ENCODE measurements at places on chromosomes 12 and 14. TPM values are rescaled to one million over a fixed set of nuclear protein-coding genes. Genes with fewer than 3 reads are reported as not detected.

- DNase-seq, result peak; percentile 75
Observed at GRCh38 chr12:78490861-78491260, 373.7 kb upstream of the SYT1 start.

The SAMD4A gene
- 9.3 TPM for polyA plus RNA-seq

DNA sequence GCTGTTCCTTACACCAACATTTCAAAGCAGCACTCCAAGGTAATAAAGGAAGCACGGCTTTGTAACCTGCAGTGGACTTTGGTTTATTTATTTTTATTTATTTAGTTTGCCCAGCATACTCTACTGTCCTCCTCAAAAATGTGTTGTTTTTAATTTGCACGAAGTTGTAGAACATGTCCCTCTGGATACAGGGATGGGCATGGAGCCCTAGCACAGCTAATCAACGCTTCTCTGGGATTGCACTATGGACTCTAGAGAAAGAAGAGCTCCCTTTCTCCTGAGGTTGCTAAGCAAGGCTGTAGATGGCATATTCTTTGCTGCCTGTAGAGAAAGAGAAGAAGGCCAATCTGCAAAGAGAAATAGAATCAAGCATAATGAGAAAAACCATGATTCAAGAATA lies 5.9 kb upstream of the ANAPC5 start:
- no peak for DNase-seq

The ITGB7 gene
- 0.15 TPM for polyA plus RNA-seq

The ERP27 gene
- not detected for polyA plus RNA-seq

DNA sequence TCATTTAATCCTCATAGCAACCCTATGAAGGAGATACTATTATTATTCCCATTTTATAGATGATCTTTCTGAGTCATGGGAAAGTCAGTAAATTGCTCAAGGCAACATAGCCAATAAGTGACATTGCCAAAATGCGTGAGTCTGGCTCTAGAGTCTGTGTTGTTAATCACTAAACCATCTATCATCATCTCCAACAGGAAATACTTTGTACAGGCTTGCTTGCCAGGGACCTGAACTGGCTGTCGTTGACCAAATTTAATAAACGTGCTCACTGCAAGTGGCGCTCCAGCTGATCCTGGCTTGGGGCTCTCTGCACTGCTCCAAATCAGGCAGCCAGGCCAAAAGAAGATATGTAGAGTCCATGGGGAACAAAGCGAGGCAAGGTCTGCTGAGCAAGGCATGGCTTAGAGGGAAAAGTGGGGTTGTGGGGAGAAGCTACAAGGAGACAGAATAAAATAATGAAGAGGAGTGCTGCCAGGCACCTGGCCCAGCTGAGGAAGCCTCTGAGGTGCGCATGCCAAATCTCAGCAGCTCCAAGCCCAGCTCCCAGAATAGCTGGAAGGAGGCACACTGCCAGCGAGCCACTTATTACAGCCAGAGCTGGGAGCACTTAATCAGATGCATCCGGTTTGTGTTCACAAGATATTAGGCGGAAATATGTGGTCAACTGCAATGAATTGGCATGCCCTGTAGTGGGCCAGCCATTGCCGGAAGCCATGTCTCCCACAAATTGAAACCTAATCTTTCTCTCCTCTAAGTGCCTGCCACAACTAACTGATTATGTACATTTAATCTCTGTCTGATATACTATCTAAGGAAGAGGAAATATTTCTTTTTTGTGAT lies 43.3 kb upstream of the PTPRO start:
- peak; percentile 72 for DNase-seq

The PTGDR gene
- 0.08 TPM for polyA plus RNA-seq

DNA sequence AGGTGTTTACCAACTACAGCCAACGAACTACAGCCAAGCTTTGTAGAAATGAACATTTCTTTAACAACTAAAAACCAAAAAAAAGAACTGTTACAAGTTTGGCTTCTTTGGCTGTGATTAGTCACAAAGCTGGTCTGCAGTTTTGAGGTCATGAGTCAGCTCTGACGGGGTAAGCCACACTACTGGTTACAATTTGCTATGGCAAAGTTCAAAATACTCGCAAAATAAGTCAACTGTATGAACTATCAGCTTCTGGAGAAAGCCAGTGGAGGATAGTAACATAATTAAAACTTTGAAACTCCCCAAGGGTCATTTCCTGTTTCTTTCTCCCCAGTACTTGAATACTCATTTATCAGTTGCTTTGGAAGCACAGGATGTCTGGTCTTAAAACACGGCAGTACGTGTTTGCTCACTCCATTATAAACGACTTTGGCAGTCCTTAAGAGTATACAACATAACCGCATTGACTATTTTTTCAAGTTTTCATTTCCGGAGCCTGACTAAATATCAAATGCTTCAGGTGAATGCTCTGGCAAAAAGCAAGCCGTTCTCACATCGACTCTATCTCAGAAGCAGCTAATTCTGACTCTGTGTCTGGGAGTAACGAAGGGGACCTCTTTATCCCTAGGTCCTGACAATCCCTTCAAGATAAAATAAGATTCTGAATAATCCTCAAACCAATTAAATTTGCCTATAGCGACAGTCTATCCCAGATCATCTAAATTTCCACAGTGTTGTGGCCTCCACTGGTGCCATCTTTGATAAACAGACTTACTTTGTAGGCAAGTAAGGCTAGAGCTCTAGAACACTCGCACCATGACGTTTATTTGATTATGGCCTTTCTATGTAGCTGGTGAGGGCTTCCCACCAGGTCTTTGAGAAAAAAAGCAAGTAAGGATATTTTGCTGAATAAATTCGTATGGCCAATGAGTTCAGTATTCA lies 10.6 kb downstream of the PHLDA1 start:
- peak; percentile 99 for DNase-seq

The PSMD9 gene
- polyA plus RNA-seq, result 77.7 TPM

The KRT72 gene
- polyA plus RNA-seq, result not detected

DNA sequence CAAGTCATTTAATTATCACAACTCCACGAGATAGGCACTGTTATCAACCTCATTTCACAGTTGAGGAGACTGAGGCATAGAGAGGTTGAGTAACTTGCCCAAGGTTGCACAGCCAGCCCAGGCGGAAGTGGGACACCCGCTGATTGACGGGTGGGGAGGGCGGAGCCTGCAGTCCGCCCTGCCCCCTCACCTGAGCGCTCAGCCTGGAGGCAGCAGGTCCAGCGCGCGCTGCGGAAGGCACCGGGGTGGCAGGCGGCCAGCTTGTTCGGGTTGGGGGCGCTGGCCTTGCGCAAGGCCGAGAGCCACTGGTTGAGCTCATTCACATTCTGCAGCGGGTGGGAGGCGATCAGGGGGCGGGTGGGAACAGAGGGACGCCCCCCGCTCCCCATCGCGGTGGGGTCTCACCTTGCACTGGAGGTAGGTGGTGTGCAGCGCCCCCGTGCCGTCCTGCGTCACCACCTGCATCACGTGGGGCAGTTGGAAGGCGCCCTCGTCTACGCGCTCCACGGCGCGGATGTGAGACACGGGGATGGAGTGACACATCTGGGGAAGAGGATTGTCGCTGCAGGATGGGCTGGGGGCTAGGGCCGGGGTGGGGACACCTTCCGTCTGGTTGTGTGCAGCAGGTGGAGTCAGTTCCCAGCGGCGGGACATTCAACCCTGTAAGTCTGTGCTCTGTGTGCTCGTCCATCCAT lies 31.7 kb downstream of the RASAL1 start:
- DNase-seq, result no peak

DNA sequence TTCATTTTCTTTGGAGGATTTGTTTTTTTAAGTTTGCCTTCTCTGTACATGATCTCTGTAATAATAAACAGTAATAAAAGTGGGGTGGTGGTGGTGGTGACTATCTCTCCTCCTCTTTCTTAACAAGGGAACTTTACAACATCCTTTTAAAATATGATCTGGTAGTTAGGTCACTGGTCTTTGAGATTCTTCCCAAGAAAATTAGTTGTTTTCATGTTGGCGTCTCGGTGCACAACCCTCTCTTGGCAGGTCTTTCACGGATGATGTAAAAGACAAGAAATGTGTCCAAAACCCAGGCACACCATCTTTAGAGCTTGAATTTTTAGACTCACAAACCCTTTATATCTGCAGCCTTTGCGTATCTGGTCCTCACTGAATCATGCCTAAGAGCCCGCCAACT lies 488.5 kb upstream of the TBX3 start:
- peak; percentile 68 for DNase-seq

GRCh38 chr14:104109731-104110361 lies 24.3 kb downstream of the ASPG start:
- no peak for DNase-seq
